ENCODE measurements at places on chromosomes 12 and 14. TPM values are rescaled to one million over a fixed set of nuclear protein-coding genes. Genes with fewer than 3 reads are reported as not detected.

- DNase-seq: no peak
These were observed 9.4 kb upstream of the BCL11B start for GRCh38 chr14:99281396-99281795.

GRCh38 chr12:121467638-121468498, 68.0 kb downstream of the RNF34 start:
- DNase-seq: peak; percentile 81

Gene WNT1
- not detected for total RNA-seq

Gene HOXC11
- not detected for total RNA-seq

Gene SLC22A17
- total RNA-seq: 12.1 TPM

Gene TCL1A
- not detected for total RNA-seq

Measured in upper lobe of right lung (tissue), 1 donor.